ENCODE measurements at places on chromosomes 12 and 14. TPM values are rescaled to one million over a fixed set of nuclear protein-coding genes. Genes with fewer than 3 reads are reported as not detected.

DNA sequence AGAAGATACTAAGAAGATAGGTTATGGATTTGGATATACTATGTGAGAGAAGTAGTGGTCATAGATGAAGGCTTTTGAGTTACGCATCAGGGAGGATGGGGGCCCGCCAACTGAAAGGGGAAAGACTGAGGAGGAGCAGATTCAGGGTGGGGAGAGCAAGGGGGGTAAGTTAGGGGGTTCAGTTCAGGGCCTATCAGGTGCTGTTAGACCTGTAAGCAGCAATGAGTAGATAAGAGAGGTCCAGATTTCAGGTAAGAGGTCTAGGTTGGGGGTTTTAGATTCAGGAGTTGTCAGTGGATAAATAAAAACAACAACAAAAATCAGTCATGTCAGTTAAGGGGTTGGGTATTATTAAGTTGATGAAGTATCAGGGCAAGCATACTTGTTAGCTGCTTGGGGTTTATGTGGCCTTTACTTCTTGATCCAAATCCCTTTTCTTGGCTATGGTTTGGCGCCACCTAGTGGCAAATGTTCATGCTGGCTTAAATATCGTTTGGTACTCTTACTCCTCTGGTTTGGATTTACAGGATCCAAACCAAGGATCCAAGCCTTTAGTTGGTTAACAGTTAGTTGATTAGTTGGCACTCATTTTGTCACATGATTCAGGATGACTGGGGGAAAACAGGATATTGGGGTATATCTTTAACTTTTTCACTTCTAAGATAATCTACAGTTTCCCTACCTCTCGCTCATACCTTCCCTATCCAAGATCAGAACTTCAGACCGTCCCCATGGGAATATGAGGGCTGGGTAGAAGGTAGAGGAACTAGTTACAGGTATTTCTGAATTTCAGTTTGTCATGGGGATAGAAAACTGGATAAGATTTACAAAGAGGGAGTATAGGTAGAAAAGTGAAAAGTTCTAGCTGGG lies 65.1 kb downstream of the PCNX1 start:
- DNase-seq = peak; percentile 90

GRCh38 chr12:46916796-46917419 lies 91.1 kb upstream of the SLC38A4 start:
- no peak for DNase-seq

- DNase-seq = no peak
Measured at GRCh38 chr14:35122696-35123387, 490 bp downstream of the PRORP start.

GRCh38 chr12:112418608-112419296 lies at the start of gene PTPN11:
Gene PTPN11, plus strand, starts transcription at chr12:112418947. Its CDS starts 165 bp downstream, at chr12:112419112.
- DNase-seq = peak; percentile 87

DNA sequence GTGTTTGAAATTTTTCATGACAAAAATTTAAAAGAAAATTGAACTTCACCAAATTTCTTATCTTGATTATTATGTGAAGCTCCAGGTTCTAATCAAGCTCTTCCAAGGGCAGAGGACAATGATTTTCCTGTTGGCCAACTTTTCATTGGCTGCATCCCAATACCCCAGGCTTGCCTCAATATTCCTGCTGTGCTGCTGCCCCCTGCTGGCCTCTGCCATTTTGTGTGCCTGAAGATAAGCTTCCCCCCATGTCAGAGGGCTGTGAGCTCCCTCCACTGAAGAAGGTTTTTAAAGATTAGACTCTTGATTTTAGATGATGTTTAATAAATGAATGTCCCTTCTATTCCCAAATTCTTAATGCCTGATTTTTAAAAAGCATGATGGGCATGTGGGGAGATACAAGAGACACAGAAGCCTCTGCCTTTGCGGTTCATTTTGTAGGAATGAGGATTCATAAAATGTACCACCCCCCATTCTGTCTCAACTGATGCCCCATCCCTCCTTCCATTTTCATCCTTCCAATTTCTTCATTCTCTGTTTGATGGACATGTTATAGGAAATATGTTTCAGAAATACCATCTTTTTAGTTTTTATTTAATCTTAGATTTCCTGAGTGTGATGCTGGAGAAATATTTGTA lies 76.7 kb upstream of the RGS6 start:
- peak; percentile 50 for DNase-seq

DNA sequence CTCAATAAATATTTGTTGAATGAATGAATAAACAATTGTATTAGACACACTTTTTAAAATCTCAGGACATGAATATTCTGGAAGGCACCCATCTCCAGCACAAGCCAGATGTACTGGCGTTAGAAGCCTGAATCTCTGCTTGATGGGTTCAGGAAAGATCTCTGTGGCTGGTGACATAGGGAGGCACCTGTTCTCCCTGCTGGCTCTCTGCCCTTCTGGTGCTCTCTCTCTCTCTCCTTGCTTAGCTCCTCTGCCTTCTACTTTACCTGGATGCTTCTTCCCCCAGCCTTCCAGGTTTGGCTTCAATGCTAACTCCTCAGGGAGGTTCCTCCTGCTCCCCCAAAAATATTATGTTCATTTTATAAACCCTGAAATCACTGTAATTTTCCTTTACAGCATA lies 1.5 kb downstream of the CYP46A1 start:
- DNase-seq = no peak

- no peak for DNase-seq
Measured at GRCh38 chr12:10454531-10454930, 1.4 kb upstream of the KLRC1 start.

DNA sequence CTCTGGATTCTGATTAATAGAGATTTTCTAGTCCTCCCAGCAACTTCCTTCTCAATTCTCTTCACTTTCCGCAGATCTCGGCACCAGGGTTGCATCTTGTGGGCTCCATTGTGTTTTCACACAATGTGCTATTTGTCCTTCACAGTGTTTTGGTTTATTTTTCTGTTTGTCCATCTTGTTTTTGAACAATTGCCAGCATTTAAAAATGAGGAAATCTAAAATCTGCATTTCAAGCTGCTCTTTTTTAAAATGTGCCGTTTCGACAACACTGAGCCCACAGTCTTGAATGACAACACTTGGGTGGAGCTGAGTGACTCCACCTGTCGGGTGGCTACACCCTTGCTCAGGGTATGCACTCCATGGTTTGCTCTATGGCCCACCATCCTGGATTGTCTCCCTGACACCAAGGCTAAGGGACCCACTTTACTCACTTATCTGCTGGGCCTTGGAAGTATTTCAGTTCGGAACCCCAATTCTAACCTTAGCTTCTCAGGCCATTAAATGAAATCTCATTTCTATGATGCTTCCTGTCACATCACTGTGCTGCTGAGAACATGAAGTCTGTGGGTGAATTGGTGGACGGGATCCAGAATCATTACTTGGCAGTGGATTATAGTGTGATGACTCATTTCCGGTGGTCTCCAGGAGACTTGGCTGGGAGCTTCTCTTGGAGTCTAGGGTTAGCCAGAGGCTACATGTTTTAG lies 3.4 kb upstream of the MYRFL start:
- DNase-seq = no peak

DNA sequence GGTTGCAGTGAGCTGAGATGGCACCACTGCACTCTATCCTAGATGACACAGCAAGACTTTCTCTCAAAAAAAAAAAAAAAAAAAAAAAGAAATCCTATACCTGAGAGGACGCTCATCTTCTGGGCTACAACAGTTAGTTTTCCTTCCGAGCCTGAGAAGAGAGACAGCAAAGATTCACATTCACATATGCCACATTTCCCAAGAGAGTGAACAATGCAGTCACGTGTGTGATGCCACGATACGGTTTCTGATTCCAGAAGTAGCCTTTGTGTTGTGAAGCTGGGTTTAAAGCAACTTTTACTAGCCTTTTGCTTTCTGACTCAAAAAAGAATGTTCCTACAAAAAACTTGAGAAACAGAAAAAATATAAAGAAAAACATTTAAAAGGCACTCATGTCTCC lies 19.5 kb downstream of the GCN1 start:
- no peak for DNase-seq

- no peak for DNase-seq
Measured at GRCh38 chr12:206746-207440, 7.1 kb downstream of the SLC6A12 start.

DNA sequence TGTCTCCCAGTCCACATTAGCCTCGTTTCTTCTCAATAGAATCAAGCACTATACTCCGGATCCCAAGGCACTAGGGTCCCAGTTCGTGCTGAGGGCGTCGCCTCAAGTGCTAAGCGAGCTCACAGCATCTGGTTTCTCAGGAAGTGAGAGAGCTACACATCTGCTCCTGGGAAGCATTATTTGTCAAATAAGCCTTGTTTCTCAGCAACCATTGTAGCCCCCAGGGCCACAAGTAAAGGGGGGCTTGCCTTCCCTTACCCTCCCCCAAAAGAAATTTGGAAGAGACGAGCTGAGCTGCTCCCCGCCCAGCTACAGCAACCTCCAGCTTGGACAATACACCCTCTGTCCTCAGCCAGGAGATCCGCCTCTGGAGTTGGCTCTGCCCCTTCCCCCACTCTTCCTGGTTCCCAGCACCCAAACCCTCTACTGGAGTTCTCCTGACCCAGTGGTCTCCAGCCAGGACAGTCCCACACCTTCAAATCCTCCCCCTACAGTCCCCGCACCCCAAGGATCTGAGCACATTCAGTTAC lies 5.7 kb upstream of the TNS2 start:
- DNase-seq = no peak

OASL gene
- total RNA-seq = 3.1 TPM

GAPDH gene
- total RNA-seq = 2,392 TPM

B4GALNT1 gene
- 1.3 TPM for total RNA-seq

GNB3 gene
- total RNA-seq = 3.3 TPM

EID3 gene
- total RNA-seq = 3.9 TPM

LRRC10 gene
- not detected for total RNA-seq

KRT3 gene
- not detected for total RNA-seq

FAIM2 gene
- 13.0 TPM for total RNA-seq

KRT4 gene
- total RNA-seq = not detected
